ENCODE measurements at places on chromosomes 13 and 19. TPM values are rescaled to one million over a fixed set of nuclear protein-coding genes. Genes with fewer than 3 reads are reported as not detected.

DNA sequence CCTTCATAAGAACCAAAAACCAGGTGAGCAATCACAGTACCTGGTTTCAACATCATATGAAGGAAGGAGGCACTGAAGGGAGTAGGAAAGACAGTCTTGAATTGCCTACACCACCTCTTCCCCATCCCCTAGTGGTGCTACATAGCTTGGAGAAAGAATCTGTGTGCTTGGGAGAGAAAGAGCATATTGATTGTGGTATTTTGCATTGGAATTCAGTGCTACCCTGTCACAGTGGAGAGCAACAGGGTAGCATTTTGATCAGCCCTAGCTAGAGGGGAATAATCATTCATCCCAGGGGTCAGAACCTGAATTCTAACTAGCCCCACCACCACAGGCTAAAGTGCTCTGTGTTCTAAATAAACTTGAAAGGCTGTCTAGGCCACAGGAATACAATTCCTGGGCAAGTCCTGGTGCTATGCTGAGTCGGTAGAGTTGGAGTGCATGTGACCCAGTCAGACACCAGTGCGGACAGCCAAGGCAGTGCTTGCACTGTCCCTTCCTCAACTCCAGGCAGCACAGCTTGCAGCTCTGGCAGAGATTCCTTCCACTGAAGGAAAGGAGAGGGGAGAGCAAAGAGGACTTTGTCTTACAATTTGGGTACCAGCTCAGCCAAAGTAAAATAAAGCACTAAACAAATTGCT lies 158.7 kb downstream of the VWA8 start:
- DNase-seq: no peak
- H3K4me1 ChIP-seq: no peaks in the 10 kb centered on the region
- H3K27me3 ChIP-seq: no peaks in the 10 kb centered on the region
- H3K27ac ChIP-seq: no peak overlapping the region
- no peak overlapping the region for H3K4me3 ChIP-seq
- H3K36me3 ChIP-seq: peaks cover 7% of the 10 kb centered on the region

Gene FBXL12
- 26.7 TPM for total RNA-seq

- H3K4me1 ChIP-seq: peaks cover 15% of the 10 kb centered on the region
- H3K36me3 ChIP-seq: no peaks in the 10 kb centered on the region
- H3K27me3 ChIP-seq: peaks cover 20% of the 10 kb centered on the region
- H3K27ac ChIP-seq: no peak overlapping the region
- no peak overlapping the region for H3K4me3 ChIP-seq
- DNase-seq: no peak
Measured at GRCh38 chr19:40229484-40229883, 3.0 kb upstream of the CCNP start.

Gene ZNF606
- total RNA-seq: 19.3 TPM

DNA sequence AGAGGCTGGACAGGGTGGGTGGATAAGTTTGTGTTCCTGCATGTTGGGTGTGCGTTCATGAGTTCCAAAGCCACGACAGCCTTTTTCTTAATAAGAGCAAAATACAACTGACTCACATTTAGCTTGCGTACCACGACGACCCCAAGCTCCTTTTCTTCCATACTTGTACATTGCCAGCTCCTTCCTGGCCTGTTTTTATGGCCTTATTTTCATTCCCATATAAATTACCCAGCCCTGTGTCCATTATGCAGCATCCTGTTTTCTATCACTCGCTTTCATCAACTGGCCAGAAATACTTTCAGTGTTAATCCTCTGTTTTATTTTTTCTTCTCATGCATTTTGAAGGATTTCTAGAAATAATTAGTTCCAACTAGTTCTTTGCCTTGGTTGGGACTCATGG lies 499.1 kb downstream of the FOXO1 start:
- H3K27me3 ChIP-seq: peaks cover 7% of the 10 kb centered on the region
- no peak overlapping the region for H3K27ac ChIP-seq
- H3K4me3 ChIP-seq: no peak overlapping the region
- no peaks in the 10 kb centered on the region for H3K36me3 ChIP-seq
- DNase-seq: no peak
- H3K4me1 ChIP-seq: no peaks in the 10 kb centered on the region

Gene AKT1S1
- 45.9 TPM for total RNA-seq

Data from H1 (cell line).